Activated naive CD4-positive, alpha-beta T cell (primary cell): ENCODE measurements at places on chromosomes 3 and 15.

GRCh38 chr3:13886593-13887129 is 6.8 kb upstream of the WNT7A start:
- DNase-seq: no peak

- DNase-seq: no peak
Observed at GRCh38 chr3:98099848-98100247, 12.9 kb downstream of the OR5AC2 start.

- DNase-seq: no peak
Observed at GRCh38 chr15:44298878-44299277, 10.4 kb downstream of the GOLM2 start.

- no peak for DNase-seq
Observed at GRCh38 chr3:196656213-196656612, 16.7 kb downstream of the NRROS start.

DNA sequence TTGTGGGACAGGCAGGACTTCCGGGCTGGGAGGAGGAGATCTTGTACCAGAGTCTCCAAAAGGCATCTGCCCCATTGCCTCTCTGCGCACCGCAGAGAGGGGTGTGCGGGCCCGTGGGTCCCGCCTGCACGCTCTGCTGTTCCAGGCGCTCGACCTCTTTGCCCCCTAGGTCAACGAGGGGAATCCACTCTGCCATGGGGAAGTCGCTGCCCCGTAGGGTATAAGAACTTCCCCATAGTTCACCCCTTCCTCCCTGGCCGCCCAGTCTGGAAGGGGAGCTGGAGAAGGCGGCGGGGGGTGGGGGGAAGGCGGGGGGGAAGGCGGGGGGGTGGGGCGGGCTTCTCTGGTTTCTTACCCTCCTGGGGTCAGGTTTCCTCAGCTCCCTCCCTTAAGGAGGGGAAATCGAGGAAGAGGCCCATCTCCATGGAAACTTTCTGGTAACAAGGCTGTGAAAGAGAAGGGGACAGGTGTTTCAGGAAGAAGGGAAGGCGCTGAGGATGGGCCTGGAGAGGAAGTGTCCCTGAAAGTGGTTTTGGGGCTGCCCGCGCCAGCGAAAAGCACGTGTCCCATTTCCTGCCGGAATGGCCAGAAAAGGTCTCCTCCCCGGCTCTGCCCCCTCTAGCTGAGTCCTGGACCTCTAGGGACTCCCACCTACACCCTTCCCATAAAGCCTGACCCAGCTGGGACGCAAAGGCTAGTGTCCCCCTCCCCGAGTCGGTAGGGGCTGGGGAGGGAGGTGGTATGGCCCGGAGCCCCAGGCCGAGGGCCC is 27.5 kb downstream of the NR1I2 start:
- DNase-seq: no peak

DNA sequence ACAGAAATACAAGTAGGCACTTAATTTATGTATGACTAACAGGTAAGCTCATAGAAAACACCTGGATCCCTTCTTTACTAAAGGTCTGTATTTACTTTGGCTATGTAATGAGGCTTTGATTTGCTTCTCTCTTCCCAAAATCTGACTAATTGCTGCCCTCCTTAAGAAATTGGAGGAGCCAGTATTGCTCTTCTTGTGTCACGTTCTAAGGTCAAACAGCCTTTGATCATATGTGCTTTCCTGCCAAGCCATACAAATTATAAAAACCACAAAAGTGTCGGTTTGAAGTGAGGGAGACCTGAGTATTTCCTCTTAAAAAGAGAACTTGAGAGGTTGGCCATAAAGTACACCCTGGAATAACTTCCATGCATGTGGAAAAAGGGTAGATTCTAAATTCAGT is 112.1 kb upstream of the MB21D2 start:
- no peak for DNase-seq

- DNase-seq: no peak
Observed at GRCh38 chr15:68286256-68286655, 8.7 kb downstream of the FEM1B start.

DNA sequence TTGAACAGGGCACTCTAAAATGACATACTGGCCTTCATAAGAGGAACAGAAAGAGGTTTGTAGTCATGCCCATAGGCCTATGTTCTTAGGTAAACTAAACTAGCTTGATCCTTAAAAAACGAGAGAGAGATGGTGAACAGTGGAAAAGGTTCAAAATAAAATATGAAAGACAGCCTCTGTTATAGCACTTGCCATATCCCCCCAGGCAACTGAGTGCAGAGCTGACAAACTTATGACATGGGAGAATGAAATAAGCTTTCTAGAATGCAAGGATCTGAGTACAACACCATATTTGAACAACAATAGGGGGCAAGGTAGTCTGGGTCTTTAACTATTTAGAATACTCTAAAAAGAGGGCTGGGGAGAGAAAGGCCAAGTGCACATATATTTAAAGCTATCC is 700.6 kb upstream of the CFAP20DC start:
- no peak for DNase-seq

DNA sequence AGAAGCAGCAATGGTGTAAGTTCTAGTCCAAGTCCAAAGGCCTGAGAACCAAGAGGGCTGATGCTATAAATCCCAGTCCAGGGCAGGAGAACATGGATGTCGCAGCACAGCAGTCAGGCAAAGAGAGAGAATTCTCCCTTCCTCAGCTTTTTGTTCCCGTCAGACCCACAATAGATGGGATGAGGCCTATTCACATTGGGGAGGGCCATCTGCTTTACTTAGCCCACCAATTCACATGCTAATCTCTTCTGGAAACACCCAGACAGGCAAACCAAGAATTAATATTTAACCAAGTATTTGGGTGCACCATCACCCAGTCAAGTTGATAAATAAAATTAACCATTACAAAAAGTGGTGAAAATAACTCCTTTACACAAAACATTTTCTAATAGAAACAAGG is 511.7 kb upstream of the UBE2E2 start:
- DNase-seq: no peak

DNA sequence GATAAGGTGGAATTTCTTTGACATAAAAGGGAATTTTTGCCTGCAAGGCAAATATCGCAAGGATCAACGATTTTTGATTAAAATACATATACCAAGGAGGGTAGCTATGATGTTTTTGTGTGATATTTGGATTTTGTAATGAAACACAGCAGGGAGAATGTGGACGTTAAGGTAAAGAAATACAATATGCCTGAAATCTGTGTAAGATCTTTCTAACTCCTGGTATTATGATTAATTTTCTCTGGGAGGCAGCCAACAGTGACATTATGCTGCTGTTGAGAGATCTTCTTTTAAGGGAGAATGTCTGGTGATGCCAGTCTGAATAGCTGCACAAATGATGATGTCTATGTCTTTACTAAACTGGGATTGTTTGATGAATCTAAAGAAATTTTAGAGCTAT is 972.2 kb downstream of the SQOR start:
- no peak for DNase-seq

- DNase-seq: no peak
Observed at GRCh38 chr3:39250116-39250747, 29.6 kb downstream of the CX3CR1 start.

DNA sequence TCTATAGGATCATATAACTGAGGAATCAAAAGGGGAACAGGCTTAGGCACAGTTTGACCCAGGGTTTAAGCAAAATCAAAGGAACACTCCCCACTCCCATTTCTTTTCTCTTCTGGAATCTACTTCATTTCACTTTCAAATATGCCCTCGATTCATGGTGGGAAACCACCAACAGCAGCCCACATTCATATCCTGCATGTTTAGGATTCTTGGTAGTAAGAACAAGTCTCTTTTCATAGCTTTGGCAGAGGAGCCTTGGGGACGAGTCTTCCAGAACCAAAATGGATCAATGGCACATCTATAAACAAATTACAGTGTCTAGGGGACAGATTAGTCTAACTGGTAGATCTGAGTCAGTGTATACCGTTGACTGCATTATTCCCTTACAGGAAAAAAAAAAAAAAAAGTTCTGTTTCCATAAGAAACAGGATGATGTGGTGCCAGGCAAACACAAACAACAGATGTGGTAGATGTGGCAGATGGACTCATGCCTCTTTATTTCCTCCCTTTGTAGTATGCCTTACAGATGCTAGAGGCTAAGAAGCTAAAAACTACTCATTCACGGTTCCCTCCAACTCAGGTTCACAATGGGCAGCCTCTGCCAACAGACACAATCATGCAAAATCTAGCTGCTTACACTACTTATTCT is 578.3 kb upstream of the ADAMTS9 start:
- no peak for DNase-seq

DNA sequence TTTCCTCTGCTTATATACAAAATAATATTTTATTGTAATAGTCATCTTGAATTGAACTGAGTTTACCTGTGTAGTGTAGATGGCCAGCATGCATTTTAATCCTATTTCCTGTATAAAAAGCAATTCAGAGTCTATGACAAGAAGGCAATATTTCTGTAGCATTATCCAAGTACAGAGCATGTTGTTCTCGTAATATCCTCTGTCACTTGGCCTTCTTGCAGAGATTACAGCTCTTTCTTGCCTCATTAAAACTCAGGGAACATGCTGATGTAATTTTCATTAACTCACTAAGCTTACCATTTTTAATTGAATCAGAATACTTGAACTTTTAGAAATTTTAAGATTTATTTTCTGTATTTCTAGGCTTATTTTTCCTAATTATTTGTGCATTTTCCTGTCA is 203.3 kb upstream of the AGTR1 start:
- no peak for DNase-seq

DNA sequence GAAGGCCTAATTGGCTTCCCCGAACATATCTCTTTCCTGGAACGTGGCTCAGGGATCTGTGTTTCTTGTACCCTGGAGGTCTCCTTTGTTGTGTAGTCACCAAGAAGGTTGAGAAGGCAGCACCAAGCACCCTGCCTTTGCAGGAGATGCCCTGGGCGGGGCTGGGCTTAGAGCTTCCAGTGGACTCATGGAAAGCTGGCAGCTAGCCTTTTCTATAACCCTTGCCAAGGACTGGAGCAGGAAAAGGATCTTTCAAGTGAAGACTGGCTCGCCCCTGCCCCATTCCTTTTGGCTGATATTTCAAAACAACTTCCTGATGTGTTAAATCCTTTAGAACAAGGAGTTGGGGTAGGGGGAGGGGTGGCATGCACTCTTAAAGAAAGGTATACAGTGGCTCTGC is 58.9 kb upstream of the EPHA6 start:
- no peak for DNase-seq

GRCh38 chr3:180358179-180358578 is 243.8 kb upstream of the TTC14 start:
- DNase-seq: no peak

- no peak for DNase-seq
Observed at GRCh38 chr3:41592753-41593510, 369.0 kb downstream of the ULK4 start.

- DNase-seq: no peak
Observed at GRCh38 chr3:14810801-14811661, 7.7 kb upstream of the FGD5 start.

GRCh38 chr15:69809421-69809820 is 288.3 kb downstream of the TLE3 start:
- no peak for DNase-seq
